ENCODE measurements at places on chromosomes 12 and 14. TPM values are rescaled to one million over a fixed set of nuclear protein-coding genes. Genes with fewer than 3 reads are reported as not detected.

CAPZA3 gene
- not detected for total RNA-seq

CSRP2 gene
- 405 TPM for total RNA-seq

OR10G3 gene
- total RNA-seq = not detected

C1QL4 gene
- 2.8 TPM for total RNA-seq

TOMM20L gene
- total RNA-seq = not detected

LRRC10 gene
- total RNA-seq = not detected

FOXG1 gene
- total RNA-seq = 1.5 TPM

IFI27 gene
- total RNA-seq = 0.69 TPM

VPS33A gene
- 26.1 TPM for total RNA-seq

RBM19 gene
- 28.7 TPM for total RNA-seq

POLR3B gene
- total RNA-seq = 8.8 TPM

MANSC4 gene
- 0.12 TPM for total RNA-seq

DHRS2 gene
- total RNA-seq = 2.8 TPM

C12orf54 gene
- total RNA-seq = not detected

MSI1 gene
- total RNA-seq = 40.2 TPM

OR4E2 gene
- not detected for total RNA-seq

OVCH1 gene
- total RNA-seq = 0.06 TPM

CHGA gene
- 0.77 TPM for total RNA-seq

CDH24 gene
- 15.0 TPM for total RNA-seq

CLEC2A gene
- total RNA-seq = not detected

NDUFA9 gene
- total RNA-seq = 46.4 TPM

KIF5A gene
- 7.9 TPM for total RNA-seq

OR9K2 gene
- total RNA-seq = not detected

FGD4 gene
- 41.4 TPM for total RNA-seq

BDKRB1 gene
- not detected for total RNA-seq

WSCD2 gene
- 6.6 TPM for total RNA-seq

NEUROD4 gene
- 0.62 TPM for total RNA-seq
